ENCODE measurements at places on chromosomes 7 and 10. TPM values are rescaled to one million over a fixed set of nuclear protein-coding genes. Genes with fewer than 3 reads are reported as not detected.

DNA sequence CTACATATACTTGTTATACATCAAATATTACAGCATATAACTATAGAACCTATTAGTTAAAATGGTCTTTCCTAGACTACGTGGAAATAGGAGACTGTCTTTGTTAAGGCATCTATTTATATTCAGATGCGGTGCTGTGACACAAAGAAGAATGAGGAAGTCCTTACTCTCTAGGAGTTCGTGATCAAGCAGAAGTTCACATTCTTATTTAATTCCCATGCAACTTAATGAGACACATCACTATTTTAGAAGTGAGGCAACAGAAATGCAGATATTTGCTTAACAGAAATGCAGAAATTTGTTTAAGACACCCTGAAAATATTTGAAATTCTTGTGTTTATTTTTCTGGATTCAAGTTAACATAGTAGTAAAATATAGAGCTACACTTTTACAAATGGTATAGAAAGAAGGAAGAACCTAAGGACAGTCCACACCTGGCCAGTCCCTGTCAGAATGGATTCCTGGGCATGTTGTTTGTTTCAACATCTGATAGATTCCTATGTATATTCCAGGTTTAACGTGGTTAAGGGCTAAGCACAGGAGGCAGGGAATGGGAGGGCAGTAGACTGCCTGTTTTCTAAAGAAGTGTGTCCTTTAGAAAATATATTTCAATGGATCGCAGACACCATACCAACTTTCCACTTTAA, 70.6 kb upstream of the NXPH1 start:
- DNase-seq: no peak

DNA sequence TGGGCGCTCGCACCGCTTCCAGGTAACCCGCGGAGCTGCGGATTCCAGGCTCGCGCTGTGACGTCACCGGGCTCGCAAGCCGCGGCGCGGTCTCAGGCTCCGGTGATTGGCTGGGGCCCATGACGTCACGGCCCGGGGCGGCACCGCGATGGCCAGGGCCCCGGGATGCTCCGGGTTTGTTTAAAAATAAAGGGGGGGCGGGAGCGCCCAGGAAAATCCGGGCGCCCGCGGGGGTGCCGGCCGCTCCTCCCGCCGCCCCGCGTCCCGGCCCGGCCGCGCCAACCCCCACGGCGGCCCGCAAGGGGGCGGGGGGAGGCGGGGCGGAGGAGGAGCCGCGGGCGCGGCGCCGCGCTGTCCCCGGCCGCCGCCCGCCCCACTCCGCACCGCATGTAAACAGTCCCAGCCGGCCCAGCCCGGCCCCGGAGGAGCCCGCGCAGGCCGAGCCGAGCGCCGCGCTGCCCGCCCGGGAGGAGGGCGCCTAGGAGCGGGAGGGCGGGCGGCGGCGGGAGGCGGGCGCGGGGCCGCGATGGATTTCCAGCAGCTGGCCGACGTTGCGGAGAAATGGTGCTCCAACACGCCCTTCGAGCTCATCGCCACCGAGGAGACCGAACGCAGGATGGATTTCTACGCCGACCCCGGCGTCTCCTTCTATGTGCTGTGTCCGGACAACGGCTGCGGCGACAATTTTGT, at the start of gene MTURN:
Gene MTURN, plus strand, starts transcription at position 376 of the 690 bp plus-strand sequence. Its CDS starts 151 bp downstream, at position 527.
- DNase-seq: peak; percentile 77

- DNase-seq: no peak
Measured at GRCh38 chr7:16616542-16616941, 29.0 kb downstream of the ANKMY2 start.

DNA sequence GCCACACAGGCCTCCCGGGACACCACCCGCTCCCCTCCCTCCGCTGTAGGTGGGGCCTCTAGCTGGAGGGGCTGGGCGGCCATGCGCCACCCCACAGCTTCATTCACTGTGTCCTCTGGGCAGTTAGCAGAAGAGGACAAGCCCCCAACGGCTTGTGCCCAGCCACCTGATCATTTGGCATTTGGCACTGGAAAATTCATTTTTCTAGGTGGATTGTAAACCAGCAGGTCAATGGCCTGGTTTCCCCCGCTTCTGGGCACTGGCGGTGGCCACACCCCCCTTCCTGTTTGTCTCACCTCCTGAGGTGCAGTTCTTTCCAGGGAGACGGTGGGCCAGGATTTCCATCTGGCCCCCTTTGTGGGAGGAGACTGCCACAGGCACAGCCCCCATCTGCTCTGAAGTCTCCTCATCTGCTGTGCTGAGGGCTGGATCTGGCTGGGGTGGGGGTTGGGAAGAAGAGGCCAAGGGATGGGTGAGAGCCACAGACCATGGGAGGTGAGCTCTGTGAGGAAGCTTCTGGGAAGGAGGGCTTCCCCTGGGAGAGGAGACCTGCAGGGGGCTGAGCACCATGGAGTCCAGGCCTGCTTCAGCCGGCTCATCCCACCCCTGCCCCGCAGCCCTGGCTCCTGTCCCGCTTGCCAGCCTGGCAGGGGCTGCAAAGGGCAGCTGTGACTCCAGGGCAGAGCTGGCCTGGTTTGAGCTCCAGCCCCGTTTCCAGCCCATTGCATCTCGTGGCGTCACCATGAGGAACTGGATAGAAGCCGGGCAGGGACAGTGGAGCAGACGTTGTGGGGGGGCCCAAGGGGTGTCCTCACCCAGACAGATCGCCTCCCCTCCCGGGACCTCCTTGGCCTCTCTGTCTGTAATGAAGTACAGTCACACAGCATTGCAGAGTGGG, 40.1 kb upstream of the SLC29A3 start:
- no peak for DNase-seq

Gene LAMB4
- under 0.01 TPM for total RNA-seq

Gene EGFR
- 63.9 TPM for total RNA-seq

Gene TACR2
- total RNA-seq: not detected

Gene AKR1C1
- 5.0 TPM for total RNA-seq

Gene ZPBP
- not detected for total RNA-seq

Data from IMR-90 (cell line).